ENCODE measurements at places on chromosomes 12 and 14.
A peak's percentile ranks its signal among the peaks of the same experiment; 100 is the strongest.

GRCh38 chr12:82593143-82593542 is 93.6 kb upstream of the TMTC2 start:
- H3K4me1 ChIP-seq: no peaks in the 10 kb centered on the region
- H3K4me3 ChIP-seq: no peak overlapping the region
- no peaks in the 10 kb centered on the region for H3K36me3 ChIP-seq
- no peak for DNase-seq
- H3K27ac ChIP-seq: no peak overlapping the region

- no peaks in the 10 kb centered on the region for H3K4me1 ChIP-seq
- no peaks in the 10 kb centered on the region for H3K36me3 ChIP-seq
- no peak overlapping the region for H3K27ac ChIP-seq
- H3K27me3 ChIP-seq: no peaks in the 10 kb centered on the region
Observed at GRCh38 chr12:130127912-130128789, 34.1 kb upstream of the FZD10 start.

DNA sequence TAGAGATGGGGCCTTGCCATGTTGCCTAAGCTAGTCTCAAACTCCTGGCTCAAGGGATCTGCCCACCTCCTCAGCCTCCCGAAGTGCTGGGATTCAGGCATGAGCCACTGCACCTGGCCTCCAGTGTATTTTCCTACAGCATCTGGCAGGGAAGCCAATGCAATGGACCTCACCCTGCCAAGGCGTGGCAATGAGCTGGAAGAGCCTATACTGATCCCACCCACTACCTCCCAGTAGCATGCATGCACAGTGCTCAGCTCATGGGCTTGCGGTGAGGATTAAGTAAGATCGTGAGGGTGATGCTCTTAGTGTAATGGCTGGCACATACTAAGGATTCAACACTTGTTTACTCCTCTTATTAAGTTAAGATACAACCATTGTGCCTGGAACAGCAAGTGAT is 69.7 kb downstream of the PHLDA1 start:
- H3K4me1 ChIP-seq: peaks cover 47% of the 10 kb centered on the region
- H3K36me3 ChIP-seq: no peaks in the 10 kb centered on the region
- no peak for DNase-seq
- no peak overlapping the region for H3K27ac ChIP-seq
- no peak overlapping the region for H3K4me3 ChIP-seq

DNA sequence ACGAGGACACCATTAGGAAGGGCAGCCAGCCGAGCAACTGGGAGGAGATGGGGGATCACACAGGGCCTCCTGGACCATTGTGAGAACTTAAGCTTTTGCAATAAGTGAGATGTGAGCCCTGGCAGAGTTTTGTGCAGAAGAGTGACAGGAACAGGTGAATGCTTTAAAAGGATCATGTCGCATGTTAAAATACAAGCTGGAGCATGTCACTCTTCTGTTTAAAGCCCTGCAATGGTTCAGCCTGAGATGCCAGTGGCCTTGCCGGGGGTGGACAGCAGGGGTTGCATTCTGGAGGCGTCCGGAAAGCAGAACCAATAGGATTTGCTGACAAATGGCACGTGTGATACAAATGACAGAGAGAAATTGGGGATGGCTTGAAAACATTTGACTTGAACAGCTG is 137.5 kb upstream of the RFLNA start:
- no peak for DNase-seq
- H3K4me3 ChIP-seq: no peak overlapping the region
- H3K4me1 ChIP-seq: no peaks in the 10 kb centered on the region
- no peak overlapping the region for H3K27ac ChIP-seq
- no peaks in the 10 kb centered on the region for H3K36me3 ChIP-seq

- no peak overlapping the region for H3K27ac ChIP-seq
- no peak for DNase-seq
- H3K4me1 ChIP-seq: peaks cover 51% of the 10 kb centered on the region
- no peak overlapping the region for H3K4me3 ChIP-seq
- H3K36me3 ChIP-seq: peaks cover 22% of the 10 kb centered on the region
Observed at GRCh38 chr14:72523424-72524294, 370.2 kb downstream of the DPF3 start.

DNA sequence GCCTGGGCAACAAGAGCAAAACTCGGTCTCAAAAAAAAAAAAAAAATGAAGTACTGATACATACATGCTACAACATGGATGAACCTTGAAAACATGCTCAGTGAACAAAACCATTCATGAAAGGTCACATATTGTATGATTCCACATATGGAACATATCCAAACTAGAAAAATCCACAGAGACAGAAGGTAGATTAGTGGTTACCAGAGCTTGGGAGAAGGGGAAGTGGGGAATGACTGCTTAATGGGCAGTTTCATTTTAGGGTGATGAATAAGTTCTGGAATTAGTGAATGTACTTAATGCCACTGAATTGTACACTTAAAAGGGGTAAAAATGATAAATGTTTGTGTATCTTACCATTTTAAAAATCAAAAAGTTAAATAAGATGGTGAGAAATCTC is 2.7 kb downstream of the ITGB7 start:
- H3K27me3 ChIP-seq: no peaks in the 10 kb centered on the region
- DNase-seq: no peak
- peaks cover 63% of the 10 kb centered on the region for H3K4me1 ChIP-seq
- H3K36me3 ChIP-seq: peaks cover 65% of the 10 kb centered on the region
- peak overlapping the region; percentile 17 for H3K27ac ChIP-seq

DNA sequence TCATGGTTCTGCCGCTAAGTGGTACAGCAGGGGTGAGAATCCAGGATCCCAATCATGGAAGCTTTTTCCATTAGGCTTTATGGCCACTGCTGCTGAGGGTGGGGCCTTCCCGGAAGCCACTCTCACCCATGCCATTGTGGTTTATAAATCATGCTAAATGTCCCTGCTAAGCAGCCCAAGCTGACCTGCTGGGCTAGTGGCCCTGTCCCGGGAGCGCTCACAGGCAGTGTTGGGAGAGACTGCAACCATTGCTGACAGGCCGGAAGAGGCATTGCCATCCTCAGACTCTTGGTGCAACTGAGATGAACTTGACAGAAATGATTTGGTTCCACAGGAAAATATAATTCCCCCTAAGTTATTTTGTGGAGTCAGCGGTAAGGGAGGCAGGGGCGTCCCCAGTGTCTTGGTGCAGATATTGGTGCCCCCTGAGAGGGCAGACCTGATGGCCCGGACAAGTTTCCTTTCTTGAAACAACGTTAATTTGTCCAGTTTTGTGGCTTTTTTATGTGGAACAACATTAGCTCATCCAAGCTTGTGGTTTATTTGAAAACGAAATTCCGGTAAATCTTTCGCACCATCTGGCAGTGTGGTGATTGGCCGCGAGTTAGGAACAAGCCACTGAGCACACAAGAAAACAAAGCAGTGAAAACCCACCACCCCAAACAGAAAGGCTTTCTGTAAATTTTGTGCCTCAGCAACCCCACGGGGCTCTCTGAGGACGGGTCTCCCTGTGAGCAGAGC is 82.3 kb downstream of the SSPN start:
- no peak overlapping the region for H3K27ac ChIP-seq
- H3K4me1 ChIP-seq: peaks cover 11% of the 10 kb centered on the region
- no peaks in the 10 kb centered on the region for H3K36me3 ChIP-seq
- no peak overlapping the region for H3K4me3 ChIP-seq
- no peak for DNase-seq
- peaks cover 11% of the 10 kb centered on the region for H3K27me3 ChIP-seq

GRCh38 chr12:83461336-83461935 is 774.7 kb downstream of the TMTC2 start:
- H3K4me1 ChIP-seq: no peaks in the 10 kb centered on the region
- no peaks in the 10 kb centered on the region for H3K27me3 ChIP-seq
- H3K36me3 ChIP-seq: no peaks in the 10 kb centered on the region
- no peak overlapping the region for H3K27ac ChIP-seq
- DNase-seq: no peak
- no peak overlapping the region for H3K4me3 ChIP-seq

DNA sequence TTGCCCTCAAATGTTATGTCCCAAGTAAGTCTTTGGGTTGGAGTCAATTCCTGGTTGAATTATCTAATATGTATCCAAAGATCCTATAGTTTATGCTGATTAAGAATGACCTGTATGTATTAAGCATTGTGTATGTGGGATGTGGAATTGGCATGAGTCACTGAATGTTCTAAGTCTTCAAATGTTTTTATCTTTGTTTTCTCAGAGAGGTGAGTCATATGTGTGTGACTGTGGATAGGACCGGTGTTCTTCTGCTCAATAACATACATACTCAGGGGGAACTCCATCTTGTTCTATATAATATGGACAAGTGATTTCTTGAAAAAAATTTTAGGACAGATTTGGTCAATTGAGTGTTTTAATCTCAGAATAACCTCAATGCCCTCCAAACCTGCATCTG is 57.9 kb downstream of the NAV3 start:
- H3K27ac ChIP-seq: no peak overlapping the region
- H3K4me1 ChIP-seq: no peaks in the 10 kb centered on the region
- H3K4me3 ChIP-seq: no peak overlapping the region
- no peaks in the 10 kb centered on the region for H3K27me3 ChIP-seq
- no peak for DNase-seq

DNA sequence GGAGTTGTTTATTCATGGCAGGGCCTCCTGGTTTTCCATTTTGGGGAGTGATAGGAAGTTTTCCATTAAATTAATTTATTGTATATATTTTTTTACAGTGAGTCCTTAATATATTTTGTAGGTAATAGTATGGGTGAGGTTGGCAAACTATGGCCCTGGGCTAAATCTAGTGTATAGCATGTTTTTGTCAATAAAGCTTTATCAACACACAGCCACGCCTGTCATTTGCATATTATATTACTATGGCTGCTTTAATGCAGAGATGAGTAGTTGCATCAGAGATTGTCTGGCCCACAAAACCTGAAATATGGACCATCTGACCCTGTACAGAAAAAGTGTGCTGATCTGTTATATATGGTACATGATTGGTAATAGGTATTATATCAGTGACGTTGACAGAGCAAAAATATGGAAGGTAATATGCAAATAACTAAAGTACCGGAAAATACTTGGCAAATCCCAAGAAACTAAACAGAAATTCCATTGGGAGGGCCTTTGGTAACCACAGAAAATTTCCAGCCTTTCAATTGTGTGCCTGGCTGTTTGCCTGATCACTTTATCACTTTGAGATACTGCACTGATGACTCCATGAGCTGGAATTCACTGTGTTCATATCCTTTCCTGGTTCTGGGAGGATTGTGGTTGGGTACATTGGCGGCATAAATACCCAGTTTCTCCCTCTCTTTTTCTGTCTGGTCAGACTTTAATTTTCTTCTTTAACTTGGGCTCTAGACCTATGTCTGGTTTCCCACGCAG is 61.7 kb upstream of the RFLNA start:
- H3K4me3 ChIP-seq: no peak overlapping the region
- H3K27me3 ChIP-seq: peaks cover 2% of the 10 kb centered on the region
- no peaks in the 10 kb centered on the region for H3K4me1 ChIP-seq
- no peaks in the 10 kb centered on the region for H3K36me3 ChIP-seq
- no peak overlapping the region for H3K27ac ChIP-seq
- no peak for DNase-seq

DNA sequence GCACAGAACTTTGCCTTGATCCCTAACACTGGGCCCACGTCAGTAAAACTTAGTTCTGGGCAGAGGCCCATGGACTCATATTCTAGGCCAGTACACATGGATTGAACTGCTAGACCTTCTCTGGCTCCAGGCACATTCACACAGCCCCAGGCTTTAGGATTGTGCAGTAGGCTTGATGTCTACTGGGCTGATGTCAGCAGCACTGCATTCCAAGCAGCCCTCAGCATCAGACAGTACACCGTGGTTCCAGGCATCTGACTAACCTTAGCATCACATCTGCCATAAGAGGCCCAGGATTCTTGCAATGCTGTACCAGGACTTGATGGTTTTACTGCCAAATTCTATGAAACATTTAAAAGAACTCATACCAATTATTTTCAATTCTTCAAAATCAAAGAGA is 301.9 kb downstream of the CCER1 start:
- no peak overlapping the region for H3K27ac ChIP-seq
- DNase-seq: no peak
- no peak overlapping the region for H3K4me3 ChIP-seq
- no peaks in the 10 kb centered on the region for H3K27me3 ChIP-seq
- no peaks in the 10 kb centered on the region for H3K4me1 ChIP-seq

DNA sequence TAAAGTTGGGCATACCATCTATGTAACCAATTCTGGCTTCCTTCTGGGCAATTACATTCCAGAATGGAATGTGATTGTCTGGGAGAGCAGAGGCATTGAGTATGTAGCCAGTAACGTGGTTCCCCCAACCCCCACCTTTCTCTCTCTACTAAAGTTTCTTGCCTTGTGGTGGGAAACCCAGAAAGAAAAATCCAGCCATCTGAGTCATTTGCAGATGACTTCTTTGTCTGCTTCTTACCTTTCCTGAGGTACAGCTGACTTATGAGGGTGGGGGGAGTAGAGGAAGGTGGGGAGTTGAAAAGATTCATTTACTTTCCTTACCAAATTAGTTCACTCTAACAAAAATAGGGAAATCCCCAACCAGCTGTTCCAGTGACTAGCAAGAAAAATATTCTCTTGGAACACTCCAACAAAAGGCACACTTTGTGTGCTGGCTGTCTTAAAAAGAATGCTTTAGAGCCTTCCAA is 112.1 kb upstream of the FRMD6 start:
- H3K4me1 ChIP-seq: peaks cover 2% of the 10 kb centered on the region
- no peaks in the 10 kb centered on the region for H3K36me3 ChIP-seq
- H3K27me3 ChIP-seq: peaks cover 8% of the 10 kb centered on the region
- H3K4me3 ChIP-seq: no peak overlapping the region
- no peak overlapping the region for H3K27ac ChIP-seq
- no peak for DNase-seq

GRCh38 chr12:26987634-26988424 is 26.4 kb downstream of the TM7SF3 start:
- H3K4me3 ChIP-seq: no peak overlapping the region
- peaks cover 50% of the 10 kb centered on the region for H3K36me3 ChIP-seq
- H3K27me3 ChIP-seq: no peaks in the 10 kb centered on the region
- peaks cover 10% of the 10 kb centered on the region for H3K4me1 ChIP-seq
- no peak overlapping the region for H3K27ac ChIP-seq

DNA sequence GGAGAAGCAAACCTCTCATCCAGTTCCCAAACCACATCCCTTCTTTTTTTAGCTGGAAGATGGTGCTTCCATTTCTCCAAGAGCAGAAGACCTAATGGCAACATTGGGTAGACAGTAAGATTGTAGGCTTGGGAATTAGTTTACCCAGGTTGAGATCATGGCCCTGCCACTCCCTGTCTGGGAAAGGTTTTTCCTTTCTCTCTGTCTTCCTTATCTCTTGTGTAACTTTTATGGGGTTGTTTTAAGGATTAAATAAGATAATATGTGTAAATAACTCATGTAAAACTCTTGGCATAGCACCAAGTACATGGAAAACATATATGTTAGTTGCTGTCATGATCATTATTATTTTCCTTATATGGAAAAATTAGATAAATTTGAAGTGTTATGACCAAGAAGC is 23.2 kb upstream of the PSMA6 start:
- no peak overlapping the region for H3K27ac ChIP-seq
- no peak for DNase-seq
- H3K4me1 ChIP-seq: no peaks in the 10 kb centered on the region
- no peak overlapping the region for H3K4me3 ChIP-seq
